ENCODE measurements at places on chromosomes 6 and 20.

DNA sequence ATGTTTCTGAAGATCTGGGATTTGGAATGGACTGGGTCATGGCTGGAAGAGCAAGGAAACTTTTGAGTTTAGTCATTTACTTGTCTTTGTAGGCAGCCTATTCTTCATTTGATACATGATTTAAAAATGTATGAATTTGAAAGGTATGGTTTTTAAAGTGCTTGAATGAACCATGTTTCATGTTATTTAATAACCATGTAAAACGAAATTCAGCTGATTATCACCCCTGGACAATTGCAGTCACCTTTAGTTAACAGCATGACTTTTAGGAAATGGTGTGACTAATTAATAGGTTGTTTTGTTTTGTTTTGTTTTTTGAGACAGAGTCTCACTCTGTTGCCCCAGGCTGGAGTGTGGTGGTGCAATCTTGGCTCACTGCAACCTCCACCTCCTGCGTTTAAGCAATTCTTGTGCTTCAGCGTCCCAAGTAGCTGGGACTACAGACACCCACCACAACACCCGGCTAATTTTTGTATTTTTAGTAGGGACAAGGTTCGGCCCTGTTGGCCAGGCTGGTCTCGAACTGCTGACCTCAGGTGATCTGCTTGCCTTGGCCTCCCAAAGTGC lies 2.1 kb downstream of the STX11 start:
- DNase-seq, result no peak

- DNase-seq, result no peak
Observed at GRCh38 chr6:37092923-37093727, 76.8 kb upstream of the PIM1 start.

DNA sequence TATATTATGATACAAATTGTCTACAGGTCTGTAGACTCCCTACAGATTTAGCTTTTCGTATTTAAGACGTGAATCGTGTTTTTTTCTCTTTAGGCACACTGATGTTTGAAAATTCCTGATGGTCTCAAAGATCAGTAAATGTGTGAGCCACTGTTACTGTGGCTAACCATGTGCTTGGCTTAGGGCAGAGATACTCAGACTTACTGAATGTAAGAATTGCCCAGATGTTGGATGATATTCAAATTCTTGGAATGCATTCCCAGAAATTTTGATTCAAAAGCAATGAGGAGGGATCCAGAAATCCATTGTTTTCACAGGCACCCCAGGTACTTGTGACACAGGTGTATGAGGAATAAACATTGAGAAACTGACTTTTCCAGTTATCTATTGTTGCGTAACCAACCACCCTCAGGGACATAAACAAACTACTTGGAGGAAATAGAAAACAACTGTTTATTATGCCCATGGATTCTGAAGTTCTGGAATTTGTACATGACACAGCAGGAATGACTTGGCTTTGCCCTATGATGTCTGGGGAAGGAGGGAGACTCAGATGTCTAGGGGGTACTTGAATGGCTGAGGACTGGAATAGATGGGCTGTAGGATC lies 339.6 kb upstream of the CITED2 start:
- no peak for DNase-seq

DNA sequence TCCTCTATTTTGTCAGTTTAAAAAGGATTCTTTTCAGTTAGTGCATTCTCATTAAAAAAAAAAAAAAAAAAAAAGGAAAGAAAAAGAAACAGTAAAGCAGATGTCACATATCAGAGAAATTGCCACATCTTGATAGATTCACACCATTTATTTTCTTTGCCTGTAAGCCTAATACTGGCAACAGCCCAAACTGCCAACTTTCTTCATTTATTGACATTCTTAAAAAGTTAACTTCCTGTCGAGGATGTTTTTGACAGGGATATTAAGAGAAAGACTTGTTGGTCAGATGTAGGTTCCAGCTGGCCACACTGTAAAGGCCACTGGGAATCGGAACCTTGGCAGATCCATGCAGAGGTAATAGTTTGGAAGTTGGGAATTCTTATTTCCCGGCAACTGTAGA lies 332.6 kb downstream of the NRN1 start:
- no peak for DNase-seq

DNA sequence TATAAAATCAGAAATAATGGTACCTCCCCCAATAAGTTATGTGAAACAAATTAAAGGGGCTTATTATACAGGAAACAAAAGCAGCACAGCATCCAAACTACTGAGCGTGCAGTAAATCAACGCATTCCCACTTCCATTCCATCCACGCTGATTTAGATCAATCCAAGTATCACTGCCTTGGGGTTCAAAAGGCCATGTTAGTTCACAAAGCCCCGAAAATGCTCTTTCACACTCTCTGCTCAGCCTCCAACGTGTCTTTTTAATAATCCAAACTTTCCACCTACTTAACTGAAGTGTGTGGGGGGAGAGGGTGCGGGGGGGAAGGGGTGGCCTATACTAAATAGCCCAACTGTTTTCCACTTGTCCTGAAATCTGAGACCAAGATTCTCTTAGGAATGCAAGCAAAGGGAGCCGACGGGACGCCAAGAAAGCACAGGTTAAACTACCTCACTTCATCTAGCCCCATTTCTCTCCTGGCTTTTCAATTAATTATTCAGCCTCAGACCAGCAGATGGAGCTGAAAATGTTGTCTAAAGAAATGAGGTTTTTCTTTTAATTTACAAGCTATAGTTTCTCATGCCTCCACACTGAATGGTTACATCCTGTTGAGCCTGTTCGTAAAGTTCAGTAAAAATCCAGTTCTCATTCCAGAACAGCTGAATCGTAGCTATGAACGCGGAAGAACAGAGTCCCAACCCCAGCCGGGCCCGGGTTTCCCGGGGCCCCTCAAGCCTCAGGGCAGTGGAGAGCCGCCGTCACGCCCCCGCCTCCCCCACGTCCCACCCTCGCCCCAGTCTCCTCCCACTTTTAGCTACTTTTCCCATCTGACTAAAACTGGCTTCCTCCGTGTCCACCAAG lies 1.0 kb upstream of the NXT1 start:
- peak; percentile 66 for DNase-seq

DNA sequence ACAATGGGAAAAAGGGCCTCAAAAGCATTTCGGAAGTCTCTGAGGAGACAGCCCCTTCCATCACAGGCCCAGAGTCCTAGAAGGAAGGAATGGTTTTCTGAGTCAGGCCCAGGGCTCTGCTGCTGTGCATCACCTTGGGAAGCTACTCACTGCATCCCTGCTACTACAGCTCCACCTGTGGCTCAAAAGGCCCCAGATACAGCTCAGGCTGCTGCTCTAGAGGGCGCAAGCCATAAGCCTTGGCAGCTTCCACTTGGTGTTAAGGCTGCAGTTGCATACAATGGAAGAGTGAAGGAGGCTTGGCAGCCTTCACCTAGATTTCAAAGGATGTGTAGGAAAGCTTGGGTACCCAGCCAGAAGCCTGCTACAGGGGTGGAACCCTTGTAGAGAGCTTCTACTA lies 54.8 kb downstream of the MEI4 start:
- no peak for DNase-seq

DNA sequence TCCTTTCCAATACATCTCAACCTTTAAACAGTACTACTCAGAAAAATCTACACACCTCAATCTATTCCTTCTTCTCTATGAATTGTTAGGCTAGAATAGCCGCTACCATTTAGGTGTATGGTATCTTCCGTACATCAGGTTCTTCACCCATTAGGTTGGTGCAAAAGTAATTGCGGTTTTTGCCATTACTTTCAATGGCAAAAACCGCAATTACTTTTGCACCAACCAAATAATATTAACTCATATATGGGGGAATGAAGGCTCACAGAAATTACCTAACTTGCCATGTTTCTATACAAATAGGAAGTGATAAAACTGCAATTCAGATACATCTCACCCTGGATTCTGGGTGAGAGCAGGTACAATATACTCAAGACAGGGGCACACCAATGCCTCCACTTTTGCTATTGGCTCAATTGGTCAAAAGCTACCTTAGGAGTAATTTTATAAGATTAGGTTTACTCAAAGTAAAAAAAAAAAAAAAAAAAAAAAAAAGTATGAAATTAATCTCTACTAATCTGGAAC lies 37.7 kb upstream of the ARHGAP18 start:
- DNase-seq, result no peak

DNA sequence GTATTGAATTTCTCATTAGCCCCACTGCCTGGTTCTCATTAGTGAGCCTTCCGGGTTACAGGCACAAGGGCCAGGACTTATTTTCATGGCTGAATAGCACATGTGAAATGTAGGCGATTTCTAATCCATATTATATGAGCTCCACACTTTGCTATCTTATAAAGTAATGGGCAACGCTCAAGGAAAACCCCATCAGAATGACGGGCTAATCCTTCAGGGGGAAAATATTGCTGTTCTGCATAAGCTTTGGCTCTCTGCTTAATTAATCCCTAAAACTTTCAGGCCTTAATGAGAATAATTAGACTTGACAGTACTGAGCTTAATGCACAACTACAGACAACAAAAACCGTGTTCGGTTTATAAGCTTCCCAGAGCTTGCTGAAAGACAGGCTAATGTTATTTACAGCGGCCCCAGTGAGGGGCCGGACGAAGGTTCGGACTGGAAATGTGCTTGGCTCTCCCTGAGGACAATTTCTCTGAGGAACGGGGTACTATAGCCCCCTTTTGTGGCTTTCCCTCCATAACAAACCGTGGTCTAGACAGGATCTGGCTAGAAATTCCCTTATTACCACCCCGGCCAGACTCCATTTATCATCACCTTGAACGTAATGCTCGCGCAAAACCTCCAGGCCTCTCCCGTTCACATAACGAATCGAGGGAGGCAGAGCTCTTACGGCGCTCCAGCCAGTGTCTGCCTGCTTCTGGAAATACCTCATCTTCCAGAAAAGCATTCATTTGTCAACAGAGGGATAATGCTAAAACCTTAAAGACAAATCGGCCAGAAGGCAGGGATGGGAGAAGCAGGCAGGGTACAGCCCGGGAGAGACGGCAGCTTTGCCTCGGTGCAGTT lies 164.5 kb downstream of the CD83 start:
- DNase-seq, result no peak

DNA sequence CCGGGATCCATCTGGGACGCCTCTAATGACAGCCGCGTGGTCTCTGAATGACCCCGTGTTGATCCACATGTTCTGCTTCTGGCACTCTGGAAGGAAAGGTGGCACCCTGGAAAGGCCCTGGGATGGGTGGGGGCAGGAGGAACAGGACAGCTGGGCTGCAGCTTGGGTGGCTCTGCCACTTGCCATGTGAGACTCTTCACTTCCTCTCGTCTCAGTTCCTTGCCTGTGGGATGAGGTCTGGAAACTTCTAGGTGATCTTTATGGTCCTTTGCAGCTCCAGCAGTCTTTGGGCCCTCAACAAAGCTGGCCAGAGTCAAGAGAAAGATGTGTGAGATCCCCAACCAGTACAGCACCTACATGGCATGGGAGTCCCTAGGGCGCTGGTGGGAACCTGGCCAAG lies 26.5 kb downstream of the PPP1R3G start:
- no peak for DNase-seq

DNA sequence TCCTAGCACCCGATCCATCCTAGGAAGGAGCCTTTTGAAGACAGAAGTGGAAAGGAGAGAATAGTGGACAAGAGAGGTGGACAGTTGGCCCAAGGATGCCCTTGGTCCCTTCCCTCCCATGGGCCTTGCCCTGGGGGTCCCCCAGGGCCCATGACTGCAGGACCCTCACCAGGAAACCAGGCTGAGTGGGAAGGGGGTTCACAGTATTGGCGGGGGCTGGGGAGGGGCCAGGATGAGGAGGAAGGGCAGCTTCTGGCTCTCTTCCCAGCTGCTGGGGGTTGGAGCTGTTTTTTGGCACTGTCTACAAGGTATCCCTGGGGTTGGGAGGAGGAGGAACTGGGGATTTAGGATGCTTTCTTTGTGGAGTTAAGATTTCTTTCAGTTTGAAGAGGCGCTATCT lies 4.0 kb upstream of the DSN1 start:
- DNase-seq, result no peak
